Activated effector memory CD4-positive, alpha-beta T cell treated with Interleukin-2 at 50 U/mL for 16 hours (primary cell): ENCODE measurements at places on chromosomes 2 and 18.

GRCh38 chr2:82994151-82994550 is 1464.9 kb downstream of the SUCLG1 start:
- DNase-seq, result no peak

DNA sequence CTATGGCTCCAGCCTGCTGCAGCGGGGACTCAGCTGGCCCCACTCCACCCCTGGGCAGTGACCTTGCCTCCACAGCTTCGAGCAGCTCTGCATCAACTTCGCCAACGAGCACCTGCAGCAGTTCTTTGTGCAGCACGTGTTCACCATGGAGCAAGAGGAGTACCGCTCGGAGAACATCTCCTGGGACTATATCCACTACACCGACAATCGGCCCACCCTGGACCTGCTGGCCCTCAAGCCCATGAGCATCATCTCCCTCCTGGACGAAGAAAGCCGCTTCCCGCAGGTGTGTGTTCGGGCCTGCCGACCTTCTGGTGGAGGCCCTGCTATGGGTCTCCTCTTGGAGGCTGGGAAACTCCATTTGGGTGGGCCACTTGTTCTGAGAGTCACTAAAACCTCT is 48.6 kb downstream of the MYO7B start:
- no peak for DNase-seq

- peak; percentile 16 for DNase-seq
Observed at GRCh38 chr2:127640082-127641072, 5.6 kb upstream of the GPR17 start.

DNA sequence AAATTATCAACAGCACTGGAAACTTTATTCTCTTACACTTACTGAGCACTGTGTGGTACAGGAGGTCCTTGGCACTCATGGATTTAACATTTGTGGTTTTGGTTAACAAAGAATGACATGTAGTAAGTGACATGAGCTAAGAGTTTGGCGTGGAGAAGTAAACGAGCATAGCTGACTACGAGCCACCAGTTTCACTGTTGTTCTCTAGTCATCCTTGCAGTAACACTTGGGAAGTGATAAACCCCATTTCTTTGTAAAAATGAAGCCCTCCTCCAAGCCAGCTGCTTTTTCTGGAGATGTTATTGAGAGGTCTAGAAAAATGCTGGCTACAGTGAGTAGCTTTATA is 32.7 kb downstream of the QPCT start:
- no peak for DNase-seq

- no peak for DNase-seq
Observed at GRCh38 chr18:26634631-26635030, 86.3 kb upstream of the KCTD1 start.

- DNase-seq, result no peak
Observed at GRCh38 chr2:152186262-152186661, 10.7 kb upstream of the STAM2 start.

DNA sequence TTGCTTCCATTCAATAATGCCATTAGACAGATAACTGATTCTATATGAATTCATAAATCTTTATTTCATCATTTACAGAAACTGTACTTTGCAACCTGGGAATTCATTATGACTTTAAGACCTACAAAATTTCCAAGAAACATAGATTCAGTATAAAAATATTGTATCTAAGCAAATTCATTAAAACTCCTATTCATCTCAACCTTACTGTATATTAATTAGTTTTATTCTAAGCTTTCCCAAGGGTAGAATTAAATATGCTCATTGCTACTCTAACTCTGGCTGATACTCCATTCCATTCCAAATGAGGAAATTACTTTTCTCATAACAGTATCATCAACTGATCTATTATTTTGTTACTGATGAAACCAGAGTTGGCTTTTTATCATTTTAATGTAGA is 473.0 kb upstream of the LRRTM4 start:
- no peak for DNase-seq

DNA sequence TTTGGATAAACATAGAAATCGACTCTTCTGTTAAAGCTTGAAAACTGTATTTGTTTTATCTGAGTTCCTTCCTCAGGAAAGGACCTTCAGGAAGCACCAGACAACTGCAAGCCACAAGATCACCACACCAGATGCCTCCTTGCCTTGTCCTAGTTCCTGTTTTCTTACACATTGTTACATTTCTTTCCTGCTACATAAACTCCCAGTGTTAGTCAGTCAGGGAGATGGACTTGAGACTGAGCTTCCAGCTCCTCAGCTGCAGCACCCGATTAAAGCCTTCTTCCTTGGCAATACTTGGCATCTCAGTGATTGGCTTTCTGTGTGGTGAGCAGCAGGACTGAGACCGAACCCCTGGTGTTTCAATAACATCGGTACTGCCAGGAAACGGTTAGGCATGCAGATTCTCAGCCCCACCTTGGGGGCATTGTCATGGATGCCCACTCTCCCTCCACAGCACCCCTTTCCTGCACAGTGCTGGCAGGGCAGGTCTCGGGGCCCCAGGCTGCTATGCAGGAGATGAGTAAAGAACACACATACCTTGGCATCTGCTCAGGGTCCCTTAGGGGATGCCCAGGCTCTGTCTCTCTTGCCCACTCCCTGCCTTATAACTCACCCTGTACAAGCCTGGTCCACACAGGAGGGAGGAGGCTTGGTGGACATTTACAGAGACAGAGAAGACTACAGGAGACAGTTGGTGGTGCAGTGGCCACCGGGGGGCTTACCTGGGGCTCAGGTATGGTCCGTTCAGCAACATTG is 32.6 kb downstream of the ANKMY1 start:
- DNase-seq, result no peak

DNA sequence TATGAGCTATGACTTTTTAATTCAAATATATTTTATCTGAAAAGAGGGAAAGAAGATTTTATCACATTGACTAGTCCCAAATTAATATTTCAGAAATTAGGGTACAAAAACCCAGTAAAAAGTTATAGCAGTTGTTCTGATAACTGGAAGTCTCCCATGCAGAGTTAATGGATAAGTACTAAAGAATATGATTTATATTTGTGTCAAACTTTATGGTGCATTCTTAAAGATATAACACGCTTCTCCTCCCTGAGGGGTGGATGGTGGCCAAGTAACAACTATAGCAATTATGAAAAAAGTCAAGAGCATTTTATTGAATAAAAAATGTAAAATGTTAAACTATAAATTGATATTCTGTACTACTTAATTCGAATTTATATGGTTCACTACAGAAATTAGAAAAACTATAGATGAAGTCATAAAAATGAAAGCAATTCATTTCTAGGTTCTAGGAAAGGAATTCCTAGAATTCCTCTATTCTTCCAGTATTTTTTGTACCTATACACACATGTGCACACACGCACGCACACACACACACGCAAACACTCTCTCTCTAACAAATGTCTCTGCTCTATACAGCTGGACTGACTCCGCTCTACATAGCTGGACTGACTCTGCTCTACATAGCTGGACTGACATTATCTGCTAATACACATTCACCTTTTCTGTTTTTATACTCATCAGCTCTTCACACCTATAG is 111.3 kb downstream of the PRELID3A start:
- DNase-seq, result no peak

DNA sequence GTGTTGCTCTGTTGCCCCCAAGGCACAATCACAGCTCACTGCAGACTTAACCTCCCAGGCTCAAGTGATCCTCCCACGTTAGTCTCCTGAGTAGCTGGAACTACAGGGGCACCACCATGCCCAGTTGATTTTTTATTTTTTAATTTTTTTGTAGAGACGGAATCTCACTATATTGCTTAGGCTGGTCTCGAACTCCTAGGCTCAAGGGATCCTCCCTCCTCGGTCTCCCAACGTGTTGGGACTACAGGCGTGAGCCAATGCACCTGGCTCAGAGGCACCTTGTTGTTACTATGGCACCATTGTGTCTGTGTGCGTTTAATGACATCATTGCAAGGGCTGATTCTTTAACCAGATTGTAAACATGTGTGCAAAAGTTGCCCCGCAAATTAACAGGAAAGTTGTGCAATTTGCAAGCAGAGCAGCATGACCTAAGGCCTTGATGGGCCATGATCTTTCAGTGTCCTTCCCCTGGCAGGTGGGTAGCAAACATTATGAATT is 22.6 kb downstream of the TCF23 start:
- no peak for DNase-seq

DNA sequence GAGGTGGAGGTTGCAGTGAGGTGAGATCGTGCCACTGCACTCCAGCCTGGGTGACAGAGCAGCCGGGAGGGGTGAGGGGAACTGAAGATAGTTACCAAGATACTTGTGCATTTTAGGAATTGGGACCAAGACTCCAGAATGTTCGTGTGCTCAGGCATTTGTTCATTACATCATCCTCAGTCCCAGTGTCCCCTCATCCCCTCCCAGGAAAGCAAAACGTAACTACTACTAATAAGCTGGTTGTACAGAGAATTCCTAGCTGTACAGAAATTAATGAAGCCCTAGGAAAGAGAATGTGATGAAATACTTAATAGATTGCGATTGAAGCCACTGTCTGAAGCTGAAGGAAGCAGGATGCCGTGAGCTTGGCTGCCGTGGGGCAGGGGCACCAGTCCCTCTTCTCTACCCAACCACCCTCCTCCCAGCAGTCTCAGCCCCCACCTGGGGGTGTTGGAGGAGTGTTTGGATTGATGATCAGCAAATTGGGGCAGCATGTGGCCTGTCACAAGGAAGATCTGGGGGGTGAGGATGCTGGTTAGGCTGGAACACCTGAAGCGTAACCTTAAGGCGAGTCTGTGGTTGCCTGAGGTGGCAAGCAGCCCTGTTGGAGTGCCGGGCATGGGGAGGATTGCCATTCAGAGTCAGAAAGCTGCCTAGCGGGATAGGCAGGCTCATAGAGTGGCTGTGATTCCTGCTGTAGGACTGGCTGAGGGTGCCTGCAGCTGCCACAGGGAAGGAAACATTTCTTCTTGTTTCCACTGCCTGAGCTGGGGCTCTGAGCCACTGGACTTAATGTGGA is 140.9 kb downstream of the SH3RF3 start:
- no peak for DNase-seq

DNA sequence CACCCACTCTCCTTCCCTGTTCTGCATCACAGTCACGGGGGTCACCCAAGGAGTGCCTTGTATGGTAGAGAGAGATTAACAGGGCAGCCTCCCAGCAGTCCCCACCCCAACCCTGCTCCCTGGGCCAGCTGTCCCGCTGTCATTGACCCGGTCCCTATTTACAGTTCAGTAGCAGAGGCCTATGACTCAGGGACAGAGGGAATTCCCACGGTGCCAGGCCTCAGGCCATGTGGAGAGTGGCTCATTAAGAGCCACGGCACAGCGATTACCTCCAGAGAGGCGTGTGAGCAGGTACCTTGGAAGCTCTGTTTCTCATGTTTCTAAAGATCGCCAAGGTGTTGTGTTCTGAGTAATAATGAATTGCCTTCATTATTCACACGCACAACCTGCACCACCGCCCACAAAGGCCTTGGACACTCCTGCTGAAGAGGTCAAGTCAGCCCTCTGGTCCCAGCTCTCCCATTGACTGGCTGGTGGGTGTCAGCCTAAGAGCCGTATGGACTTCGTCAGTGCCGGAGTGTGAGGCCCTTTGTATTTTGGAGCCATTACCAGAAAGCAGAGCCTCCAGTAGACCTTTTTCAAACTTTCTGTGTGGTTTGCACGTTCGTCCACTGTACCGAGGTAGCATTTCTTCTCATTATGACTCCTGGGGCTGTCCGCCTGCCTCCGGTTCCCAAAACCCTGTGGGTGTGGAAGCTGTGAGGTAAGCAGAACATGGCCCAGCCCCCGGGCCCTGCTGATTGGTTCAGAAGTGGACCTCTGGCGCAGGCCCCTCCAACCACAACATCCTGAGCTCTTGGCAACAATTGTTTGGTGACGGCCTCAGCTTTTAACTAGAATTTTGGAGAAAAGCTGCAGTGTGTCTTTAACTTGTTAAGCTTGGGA is 47.0 kb downstream of the SERTAD2 start:
- peak; percentile 80 for DNase-seq

GRCh38 chr2:43305517-43305916 is 79.1 kb upstream of the ZFP36L2 start:
- DNase-seq, result no peak

DNA sequence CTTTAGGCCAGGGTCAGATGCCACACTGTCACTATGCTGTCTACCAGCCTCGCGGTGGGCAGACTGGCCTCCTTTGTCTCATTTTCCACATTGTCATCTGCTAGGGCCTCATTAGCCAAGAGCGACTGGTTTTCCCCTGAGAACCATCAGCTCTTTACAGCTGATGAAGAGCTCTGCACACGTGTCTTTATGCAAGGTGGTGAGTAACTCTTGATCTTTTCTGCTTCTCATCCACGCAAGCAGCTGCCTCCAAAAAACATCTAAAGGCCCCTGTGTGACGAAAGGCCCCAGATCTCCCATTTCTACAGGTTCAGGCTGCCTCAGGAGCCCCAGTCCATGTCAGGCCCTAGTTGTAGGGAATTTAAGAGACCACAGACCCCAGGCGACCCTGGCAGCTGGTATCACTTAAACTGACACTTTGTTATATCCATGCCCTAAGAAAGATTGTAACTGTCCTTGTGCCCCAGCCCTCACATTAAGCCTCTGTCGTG is 52.9 kb downstream of the DPYSL5 start:
- no peak for DNase-seq

DNA sequence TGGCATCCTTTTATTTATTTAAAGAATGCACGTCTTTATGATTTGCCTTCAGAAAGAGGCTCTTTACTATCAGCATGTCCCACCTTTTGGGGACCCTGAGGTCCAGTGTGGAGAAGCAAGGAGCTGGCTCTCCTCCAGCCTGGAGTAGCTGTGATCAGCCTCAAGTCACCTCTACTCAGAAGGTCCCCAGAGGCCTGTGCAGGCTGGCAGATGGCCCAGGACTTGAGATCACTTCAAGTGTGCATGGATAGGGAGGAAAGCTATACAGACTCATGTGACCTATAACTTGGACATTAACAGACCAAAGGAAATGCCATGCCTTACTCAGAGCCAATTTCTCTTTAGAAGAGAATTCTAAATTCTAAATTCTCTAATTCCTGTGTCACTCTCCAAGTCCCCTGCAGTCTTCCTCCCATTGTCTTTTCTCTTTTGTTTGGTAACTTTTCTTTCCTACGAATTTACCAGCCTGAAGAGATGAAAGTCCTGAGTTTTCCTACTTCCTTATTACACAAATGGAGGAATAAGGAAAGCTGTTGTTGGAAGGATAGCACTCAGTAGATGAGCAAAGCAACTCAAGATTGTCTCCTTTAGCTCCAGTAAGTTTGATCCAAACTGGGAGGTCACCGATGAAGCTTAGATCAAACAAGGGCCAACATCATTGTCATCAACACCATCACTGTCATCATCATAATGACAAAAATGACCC is 163.9 kb downstream of the GFPT1 start:
- no peak for DNase-seq

DNA sequence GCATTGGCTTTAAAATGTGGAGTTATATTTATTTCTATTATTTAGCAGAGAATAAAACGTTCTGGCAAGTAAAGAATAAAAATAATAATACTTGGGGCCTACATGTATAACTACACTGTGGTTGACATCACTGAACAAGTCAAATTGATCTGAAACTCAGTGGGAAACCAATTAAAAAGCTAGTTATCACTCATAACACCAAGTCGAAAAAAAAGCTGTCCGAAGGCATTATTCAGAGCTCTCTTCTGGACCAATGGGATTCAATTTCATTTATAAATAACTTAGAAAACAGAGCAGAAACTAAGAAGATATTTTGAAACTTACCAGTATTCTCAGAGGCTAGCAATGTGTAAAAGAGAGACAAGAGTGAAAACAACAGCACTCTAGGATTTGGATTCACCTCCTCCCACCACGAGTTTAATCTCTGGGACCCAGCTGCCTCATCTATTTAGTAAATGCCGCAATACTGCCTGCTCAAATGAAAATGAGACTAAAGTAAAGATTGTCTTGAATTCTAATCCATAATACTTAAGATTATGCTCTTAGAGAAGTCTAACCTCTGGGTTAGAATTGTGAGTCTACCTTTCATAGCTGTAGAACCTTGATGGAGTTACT is 128.4 kb downstream of the NBAS start:
- no peak for DNase-seq

- peak; percentile 22 for DNase-seq
Observed at GRCh38 chr18:58044370-58045241, 580 bp downstream of the NEDD4L start.
